ENCODE measurements at places on chromosomes 6 and 20.

DNA sequence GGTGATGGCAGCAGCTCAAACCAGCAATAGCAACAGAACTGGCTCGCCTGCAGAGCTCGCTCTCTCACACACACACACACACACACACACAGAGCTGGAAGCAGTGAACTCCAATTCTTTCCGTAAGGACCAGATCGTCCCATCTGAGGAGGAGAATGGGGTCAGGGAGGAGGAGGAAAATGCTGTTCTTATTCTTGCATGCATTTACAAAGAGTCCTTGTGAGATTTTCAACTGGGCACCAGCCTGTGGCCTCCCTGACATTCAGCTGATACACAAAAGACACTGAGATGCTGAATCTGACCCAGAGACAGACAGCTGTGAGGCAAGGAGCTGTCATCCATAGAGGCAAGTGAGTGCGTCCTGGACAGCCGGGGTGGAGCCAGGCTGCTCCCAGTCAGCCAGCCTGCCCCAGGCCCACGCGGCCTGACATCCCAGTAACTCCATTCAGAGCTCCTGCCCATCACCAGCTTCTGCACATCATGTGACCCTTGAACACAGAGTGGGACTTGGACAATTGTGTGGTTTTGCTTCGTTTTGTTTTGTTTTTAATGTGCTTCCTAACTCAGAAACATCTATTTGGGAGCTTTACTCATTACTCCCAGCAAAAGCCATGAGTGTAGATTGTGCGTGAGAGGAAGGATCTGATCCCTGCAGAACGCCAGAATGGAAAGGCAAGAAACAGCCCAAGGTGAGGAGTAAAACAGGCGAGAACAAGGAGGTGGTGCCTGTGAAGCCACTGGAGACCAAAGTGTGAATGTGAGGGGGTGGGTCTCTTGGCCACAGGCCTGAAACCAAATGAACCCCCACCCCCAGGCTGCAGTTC lies 2.1 kb downstream of the SERPINB9 start:
- no peak for DNase-seq

GRCh38 chr6:22512686-22513427 lies 56.5 kb upstream of the HDGFL1 start:
- no peak for DNase-seq

DNA sequence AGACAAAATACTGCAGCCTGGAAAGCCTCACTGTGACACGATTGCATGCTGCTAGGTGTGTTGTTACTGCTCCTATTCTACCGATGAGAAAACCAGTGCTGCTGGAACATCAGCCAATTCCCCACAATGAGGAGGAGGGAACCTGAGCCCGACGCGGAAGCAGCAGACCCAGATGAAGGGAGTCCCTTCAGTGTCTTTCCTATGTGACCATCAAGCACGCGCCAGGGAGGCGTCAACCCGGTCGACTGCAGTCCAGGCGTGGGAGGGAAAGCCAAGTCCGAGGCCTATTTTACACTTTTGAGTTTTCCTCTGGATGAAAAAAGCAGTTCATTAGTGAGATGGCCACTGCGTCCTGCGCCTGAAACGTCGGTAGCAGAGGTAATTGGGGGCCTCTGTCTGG lies 63.3 kb downstream of the STK35 start:
- no peak for DNase-seq

DNA sequence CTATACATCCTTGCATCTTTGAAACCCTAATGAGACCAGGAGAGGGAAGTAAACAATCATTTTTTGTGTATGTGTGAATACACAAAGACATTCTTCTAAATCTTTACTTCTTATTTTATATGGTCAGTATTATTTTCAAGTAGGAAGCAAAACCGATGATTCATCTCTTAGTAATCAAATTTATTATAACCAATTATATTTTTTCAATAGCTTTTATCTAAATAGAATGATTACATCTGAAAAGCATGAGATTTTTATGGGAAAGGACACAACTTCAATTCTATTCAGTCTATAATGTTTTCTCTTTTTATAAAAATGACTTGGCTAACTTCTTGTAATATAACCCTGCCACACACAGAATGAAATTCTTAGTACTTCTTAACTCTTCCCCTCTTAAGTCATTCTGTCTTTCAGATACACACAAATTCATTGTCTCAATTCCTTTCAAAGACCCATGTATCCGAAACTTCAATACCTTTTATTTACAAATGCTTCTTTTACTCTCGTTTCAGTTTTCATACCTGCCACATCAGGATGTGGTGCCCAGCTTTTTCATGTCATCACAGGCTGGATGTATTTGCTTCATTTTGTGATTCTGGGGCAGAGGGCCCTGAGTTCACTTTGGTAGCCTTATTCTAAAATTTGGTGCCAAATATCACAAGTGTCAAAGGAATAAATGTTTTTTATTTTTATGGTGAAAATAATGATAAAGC lies 227.0 kb downstream of the PHF3 start:
- no peak for DNase-seq

DNA sequence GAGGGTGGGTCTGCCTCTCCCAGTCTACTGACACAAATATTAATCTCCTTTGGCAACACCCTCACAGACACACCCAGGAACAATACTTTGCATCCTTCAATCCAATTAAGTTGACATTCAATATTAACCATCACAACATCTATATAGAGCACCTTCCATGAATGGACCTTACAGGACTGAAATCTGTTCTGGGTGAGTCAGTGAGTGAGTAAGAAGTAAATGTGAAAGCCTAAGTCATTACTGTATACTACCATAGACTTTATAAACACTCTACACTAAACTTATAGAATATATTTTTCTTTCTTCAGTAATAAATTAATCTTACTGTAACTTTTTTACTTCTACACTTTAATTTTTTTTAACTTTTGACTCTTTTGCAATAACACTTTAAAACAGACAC lies 993.8 kb upstream of the MAP3K7 start:
- DNase-seq, result no peak

DNA sequence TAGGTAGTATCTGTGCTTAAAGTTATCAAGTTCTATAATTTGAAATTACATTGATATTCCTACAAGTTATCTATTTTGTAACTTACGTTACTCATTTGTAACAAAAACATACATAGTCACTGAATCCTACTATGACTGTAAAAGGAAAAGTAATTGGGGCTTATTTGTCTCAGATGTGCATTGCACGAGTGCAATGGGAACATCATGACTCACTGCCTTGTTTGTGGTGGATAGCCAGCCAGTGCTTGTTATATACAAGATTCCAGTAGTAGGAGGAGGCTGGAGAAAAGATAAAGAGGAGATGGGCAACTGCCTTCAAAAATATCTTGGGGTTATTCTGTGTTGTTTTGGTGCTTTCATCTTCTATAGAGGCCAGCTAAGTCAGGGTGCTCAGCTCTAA lies 164.1 kb downstream of the RNF144B start:
- DNase-seq, result no peak

GRCh38 chr6:125924169-125924568 lies 32.4 kb upstream of the HINT3 start:
- DNase-seq, result peak; percentile 4

DNA sequence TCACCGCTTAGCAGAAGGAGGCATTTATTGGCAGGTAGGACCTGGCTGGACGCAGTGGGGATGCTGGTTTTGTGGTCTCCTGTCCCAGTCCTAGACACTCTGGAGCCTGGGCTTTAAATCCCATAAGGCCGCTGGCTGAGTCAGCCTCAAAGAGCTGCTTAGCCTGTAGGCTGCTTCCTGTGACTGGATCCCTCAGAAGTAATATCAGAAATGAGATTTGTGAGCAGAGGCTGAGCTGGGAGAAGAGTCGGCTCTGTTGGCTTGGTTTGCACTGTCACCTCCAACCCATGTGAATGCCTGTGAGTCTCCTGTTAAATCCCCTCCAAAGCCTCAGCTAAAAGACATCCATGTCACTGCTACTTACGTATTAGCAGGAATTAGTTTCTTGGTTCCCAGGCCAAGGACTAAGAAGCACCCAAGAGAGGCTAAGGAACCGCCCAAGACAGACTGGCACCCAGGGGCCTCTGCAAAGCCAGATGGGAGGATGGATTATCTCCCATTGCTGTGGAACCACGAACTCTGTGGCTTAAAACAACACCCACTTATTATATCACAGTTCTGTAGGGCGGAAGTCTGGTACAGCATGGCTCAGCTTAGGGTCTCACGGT lies 289.4 kb downstream of the CDC5L start:
- DNase-seq, result no peak

DNA sequence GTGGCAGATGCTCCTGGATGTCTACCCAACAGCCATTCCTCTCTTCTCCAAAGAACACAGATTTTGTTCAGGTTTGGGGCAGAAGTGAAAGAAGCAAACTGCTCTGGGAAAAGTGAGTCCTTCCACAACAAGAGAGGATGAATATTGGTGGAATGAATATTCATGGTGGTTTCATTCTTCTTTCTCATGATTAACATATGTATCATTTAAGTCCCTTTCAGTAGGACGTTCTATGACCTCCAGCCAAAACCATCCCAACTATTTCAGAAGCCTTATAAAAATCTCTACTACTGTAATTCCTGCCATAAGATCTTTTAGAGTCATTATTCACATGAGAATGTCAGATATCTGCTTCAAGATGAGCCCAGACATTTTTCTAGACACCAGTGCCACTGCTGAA lies 44.4 kb downstream of the MDN1 start:
- DNase-seq, result no peak

DNA sequence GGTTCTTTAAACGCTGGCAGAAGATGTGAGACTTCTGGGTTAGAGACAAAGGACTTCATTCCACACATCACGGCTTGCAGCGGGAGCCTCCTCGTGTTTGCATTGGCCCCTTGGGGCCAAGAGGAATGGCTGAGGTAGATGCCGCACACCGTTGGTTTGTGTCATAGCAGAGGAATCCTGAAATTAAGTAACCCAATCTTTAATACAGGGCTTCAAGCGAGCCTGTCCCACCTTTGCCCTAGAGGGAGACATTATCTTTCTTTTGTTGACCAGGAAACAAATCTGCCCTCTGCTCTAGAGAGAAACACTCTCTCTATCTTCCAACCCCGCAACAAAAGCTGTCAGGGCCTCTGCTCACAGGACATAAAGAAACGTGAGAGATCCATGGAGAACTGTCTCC lies 277.5 kb upstream of the ZFP64 start:
- DNase-seq, result no peak

- no peak for DNase-seq
Measured at GRCh38 chr6:98823428-98824161, 10.8 kb upstream of the POU3F2 start.

DNA sequence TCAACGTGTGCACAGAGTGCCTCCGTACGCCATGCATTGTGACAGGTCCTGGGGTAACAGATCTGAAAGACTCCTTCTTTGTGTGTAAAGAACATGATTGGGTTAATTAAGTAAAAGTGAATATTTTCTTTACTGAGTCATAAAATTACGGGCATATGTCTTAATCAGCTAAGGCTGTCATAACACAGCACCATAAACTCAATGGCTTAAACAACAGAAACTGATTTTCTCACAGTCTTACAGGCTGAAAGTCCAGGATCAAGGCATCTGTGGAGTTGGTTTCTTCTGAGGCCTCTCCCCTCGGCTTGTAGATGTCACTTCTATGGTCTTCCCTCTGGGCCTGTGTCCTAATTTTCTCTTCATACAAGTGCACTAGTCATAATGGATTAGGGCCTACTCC lies 176.9 kb downstream of the MTFR2 start:
- DNase-seq, result no peak

DNA sequence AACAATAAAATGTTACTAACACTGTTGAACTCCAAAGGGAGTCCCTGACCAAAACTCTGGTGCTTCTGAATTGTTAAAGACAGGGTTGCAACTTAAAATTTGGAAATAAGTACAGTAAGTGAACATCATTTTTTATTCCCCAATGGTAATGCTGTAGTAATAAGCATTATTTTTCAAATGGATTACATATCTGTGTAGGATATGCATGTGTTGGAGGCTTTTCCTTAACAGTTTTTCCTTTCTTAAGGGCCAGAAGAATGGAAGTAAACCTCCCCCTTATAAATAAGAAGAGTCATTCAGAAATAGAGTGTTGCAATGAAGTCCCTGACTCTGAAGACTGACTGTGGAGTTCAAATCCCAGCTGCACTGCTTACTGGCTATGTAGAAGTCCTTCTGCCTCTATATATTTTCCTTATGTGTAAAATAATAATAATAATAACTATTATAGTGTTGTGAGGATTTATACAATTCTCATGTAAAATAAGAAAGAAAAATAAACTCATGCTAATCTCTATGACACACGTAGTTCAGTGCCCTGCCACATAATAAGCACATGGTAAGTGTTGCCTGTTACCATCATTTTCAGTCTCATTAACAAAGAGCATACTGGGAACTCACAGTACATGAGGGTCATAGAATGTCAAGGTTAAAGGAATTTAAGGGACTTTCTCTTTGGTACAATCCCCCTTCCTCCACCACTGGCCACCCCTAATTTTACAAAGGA lies 129.8 kb upstream of the SMLR1 start:
- no peak for DNase-seq

DNA sequence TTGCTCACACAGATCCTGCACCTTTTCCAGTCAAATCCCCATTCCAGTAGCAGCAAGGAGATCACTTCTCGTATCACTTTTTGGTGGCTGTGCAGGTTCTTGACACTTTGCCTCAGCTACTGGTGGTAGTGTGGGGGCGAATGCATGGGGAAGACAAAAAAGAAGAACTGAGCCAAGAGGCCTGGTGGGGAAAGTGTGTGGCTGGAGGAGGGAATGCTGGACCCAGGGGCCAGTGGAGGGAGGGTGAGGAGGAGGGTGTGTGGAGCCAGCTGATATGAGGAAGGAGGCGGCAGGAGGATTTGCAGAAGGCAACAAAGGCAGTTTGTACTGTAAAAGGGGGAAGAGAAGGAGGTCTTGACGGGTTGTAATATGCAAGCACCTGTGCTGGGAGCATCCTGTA lies 15.7 kb upstream of the HLA-C start:
- DNase-seq, result no peak

GRCh38 chr6:143732536-143732935 lies 54.8 kb downstream of the PHACTR2 start:
- DNase-seq, result no peak

DNA sequence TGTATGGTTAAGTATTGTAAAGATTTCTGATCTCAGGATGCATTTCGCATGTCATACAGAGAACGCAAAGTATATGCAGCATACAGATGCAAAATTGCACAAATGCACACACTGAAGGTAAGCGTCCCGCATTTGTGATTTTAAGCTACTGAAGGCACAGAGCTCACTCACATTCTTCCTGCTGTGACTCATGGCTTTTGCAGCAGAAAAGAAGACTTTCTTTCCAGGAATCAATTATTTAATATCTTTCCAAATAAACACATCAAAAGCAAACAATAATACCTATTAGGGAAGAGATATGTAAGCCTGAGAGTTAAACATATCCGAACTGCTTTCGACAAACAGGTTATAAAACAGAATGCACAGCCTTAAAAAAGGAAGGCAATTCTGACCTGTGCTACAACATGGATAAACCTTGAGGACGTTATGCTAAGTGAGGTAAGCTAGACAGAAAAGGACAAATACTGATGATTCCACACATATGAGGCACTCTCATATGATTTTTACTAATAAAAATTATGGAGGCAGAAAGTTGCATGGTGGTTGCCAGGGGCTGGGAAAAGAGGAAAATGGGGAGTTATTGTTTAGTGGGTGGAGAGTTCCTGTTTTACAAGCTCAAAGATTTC lies 109.0 kb downstream of the TFAP2A start:
- no peak for DNase-seq

GRCh38 chr6:100892693-100893092 lies 11.6 kb upstream of the ASCC3 start:
- DNase-seq, result no peak
